ENCODE measurements at places on chromosomes 16 and 17. TPM values are rescaled to one million over a fixed set of nuclear protein-coding genes. Genes with fewer than 3 reads are reported as not detected.

SLC13A2 gene
- total RNA-seq: not detected

CACNG3 gene
- 0.02 TPM for total RNA-seq

FAM20A gene
- 0.86 TPM for total RNA-seq

DUXB gene
- total RNA-seq: not detected

HOXB4 gene
- 3.7 TPM for total RNA-seq

ENPP7 gene
- total RNA-seq: not detected

GRCh38 chr17:21243516-21244303 is 9.5 kb downstream of the NATD1 start:
- DNase-seq: no peak

DNA sequence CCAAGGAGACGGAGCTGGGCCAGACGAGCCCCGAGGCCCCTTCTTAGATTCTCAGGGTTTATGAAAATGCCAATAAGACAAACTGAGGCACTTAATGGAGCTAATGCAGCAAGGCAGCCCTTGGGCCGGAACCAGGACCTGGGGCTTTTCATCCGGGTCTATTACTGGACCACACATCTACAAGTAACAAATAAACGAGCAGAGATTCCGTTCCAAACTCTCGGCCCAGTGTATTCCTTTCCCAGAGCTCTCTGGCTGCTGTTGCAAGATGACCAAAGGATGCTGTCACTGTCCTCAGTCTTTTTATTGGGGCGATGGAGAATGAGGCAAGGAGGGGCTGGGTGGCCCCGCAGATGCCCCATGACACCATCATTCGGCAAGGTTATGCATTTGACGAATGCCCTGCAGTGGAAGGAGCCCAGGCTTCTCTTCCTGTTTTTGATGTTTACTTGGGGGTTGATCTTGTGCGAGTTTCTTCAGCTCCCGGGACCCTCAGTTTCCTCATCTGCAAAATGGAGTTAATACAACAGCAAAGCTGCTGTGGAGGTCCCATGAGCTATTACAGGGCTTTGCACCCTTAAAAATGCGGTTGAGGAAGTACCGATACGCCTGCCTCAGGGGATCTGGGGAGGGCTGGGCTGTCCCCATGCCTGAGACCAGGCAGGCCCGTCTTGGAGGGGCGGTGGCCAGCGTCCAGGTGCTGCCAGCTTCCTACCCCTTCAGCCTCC is 1.1 kb upstream of the NTN1 start:
- DNase-seq: peak; percentile 11

DNA sequence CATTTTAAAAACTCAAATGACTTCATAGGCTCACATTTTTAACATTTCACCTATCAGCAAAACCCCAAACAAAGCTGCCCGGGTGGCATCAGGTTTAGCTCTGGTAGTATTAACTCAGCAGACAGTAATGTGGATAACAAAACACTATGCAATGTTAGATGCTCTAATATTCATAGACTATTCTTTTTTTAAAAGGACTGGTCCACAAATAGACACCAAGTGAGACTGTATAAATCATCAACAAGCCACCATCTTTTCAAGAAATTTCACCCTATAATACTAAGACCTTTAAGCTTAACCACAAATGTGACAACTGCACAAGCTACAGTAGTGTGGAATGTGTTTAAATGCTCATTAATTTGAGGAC is 20.2 kb downstream of the SNN start:
- no peak for DNase-seq

DNA sequence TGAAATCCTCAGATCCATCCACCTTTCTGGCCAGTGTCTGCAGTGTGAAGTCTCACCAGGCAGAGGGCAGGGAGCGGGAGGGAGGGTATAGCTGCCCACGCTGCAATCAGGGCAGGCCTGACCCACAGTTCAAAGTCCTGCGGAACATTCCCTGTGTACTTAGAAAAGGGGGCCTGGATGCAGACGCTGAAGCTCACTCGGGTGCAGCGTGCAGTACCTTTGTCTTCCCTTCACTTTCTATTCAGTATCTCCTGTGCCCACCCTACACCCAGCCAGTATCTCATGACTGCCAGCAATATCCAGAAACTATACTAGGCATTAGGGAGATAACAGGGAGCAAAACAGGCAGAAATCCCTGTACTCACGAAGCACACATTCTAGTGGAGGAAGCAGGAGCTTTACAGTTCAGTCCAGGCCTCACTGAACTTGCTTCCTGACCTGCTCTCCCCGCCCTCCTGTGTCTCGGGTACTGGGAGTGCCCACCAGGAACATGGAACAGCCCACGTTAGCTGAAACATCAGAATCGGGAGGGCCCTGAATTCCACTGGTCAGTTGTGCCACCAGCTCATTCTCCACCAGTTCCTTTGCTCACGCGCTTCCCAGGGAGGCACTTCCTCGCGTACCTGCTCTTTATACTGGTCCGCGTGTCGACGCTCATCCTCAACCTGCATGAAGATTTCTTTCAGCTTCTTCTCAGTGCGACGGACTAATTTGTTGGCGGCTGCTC is 42.2 kb downstream of the NDEL1 start:
- DNase-seq: no peak

DNA sequence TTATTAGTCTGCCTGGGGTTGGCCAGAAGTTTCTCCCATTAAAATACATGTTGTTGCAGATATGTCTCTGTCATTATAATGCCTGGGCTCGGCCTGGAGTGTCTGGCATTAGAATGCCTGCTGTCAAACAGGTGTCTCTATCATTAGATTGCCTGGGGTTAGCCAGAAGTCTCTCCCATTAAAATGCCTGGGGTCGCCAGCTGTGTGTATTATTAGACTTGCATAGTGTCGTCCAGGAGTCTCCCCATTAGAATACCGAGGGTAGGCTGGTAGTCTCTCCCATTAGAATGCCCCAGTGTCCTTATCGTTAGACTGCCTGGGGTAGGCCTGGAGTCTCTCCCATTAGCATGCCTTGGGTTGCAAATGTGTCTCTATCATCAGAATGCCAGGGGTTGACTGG is 2270.8 kb downstream of the TP53TG3F start:
- DNase-seq: no peak

- no peak for DNase-seq
These were observed 17.3 kb upstream of the C16orf74 start for GRCh38 chr16:85768199-85768598.

GRCh38 chr17:82876602-82877379 is 37.0 kb upstream of the ZNF750 start:
- DNase-seq: no peak

GRCh38 chr16:1262846-1263221 is 7.0 kb downstream of the TPSD1 start:
- no peak for DNase-seq

GRCh38 chr17:71202449-71202848 is 918.4 kb upstream of the SOX9 start:
- DNase-seq: no peak

GRCh38 chr16:88951989-88952388 is 25.0 kb downstream of the CBFA2T3 start:
- DNase-seq: no peak

GRCh38 chr16:84599521-84600202 is 18.2 kb downstream of the COTL1 start:
- peak; percentile 75 for DNase-seq

DNA sequence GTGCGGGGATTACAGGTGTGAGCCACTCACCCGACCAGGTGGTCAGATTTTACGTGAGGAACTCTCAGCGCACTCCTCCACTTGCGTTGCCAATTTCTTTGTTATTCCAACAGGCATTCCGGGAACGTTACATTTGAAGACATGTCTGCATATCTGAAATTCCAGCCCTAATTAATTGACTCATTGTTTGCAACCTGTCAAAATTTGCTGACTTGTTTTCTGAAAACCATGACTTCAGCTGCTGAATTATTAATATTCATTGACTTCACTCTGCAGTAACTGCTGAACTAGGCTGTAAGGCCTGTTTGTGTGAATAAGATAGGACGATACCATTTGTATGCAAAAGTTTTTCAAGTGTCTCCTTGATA is 16.6 kb downstream of the G6PC1 start:
- no peak for DNase-seq
